ENCODE measurements at places on chromosomes 11 and 22. TPM values are rescaled to one million over a fixed set of nuclear protein-coding genes. Genes with fewer than 3 reads are reported as not detected.

Gene CHRDL2
- total RNA-seq, result not detected

Gene ANKK1
- 0.85 TPM for total RNA-seq

Gene CDC42EP1
- 36.1 TPM for total RNA-seq

Gene LRRC74B
- not detected for total RNA-seq

Gene OR52I2
- under 0.01 TPM for total RNA-seq

Gene ARL14EP
- total RNA-seq, result 13.3 TPM

Gene XBP1
- total RNA-seq, result 223 TPM
